ENCODE measurements at places on chromosomes 7 and 10.

- no peak for DNase-seq
These were observed 35.6 kb downstream of the FAM171A1 start for GRCh38 chr10:15335508-15335907.

- DNase-seq = peak; percentile 16
These were observed 51.2 kb upstream of the ANAPC16 start for GRCh38 chr10:72164617-72165016.

- no peak for DNase-seq
These were observed 269.0 kb downstream of the DIP2C start for GRCh38 chr10:420154-421121.

DNA sequence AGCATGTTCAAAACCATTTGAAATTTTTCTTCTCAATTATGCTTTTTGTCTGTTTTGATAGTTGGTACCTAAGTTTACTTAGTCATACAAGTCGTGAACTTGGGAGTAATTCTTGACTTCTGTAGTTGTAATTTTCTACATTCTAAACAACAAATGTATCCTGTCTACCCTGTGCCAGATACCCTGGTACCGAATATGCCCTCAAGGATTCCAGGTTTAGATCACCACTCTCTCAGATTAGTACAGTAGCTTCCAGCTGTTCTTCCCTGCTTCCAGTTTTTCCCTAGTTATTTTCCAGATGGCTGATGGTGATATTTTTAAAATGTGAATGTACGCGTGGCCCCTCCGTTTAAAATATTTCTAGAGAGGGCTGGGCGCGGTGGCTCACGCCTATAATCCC, 6.5 kb downstream of the STAM start:
- DNase-seq = no peak

- DNase-seq = no peak
These were observed 47.1 kb downstream of the DNAJB6 start for GRCh38 chr7:157383868-157384267.

DNA sequence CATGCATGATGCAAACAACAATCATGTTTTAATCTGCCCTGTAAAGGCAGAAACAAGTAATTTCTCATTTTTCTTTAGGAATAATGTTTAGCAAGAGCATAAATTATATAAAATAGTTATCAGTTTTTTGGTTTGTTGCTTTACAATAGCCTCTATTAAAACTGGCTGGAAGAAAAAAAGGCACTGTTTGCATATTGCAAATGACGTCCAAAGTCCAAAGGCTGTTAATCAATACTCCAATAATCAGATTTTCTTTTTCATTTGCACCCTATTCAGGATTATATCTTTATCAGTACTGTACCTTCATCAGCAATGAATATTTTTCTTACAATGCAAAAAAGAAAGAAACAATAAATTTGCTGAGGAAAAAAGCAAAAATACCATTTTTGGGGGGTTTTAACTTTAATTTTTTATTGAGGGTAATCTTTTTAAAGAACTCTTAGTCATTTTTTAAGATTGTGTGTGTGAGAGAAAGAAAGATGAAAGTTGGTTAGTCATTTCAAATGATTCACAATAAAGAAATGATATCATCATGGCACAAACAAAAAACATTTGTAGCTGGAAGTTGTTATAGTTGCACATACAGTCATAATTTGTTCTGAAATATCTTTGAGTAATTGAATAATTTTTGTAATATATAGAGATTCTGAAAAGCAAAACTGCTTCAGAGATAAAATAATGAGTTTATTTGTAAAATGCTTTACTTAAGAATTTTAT, 44.4 kb upstream of the AKR1C2 start:
- DNase-seq = no peak

GRCh38 chr10:38003588-38003987, 6.9 kb upstream of the ZNF33A start:
- no peak for DNase-seq

DNA sequence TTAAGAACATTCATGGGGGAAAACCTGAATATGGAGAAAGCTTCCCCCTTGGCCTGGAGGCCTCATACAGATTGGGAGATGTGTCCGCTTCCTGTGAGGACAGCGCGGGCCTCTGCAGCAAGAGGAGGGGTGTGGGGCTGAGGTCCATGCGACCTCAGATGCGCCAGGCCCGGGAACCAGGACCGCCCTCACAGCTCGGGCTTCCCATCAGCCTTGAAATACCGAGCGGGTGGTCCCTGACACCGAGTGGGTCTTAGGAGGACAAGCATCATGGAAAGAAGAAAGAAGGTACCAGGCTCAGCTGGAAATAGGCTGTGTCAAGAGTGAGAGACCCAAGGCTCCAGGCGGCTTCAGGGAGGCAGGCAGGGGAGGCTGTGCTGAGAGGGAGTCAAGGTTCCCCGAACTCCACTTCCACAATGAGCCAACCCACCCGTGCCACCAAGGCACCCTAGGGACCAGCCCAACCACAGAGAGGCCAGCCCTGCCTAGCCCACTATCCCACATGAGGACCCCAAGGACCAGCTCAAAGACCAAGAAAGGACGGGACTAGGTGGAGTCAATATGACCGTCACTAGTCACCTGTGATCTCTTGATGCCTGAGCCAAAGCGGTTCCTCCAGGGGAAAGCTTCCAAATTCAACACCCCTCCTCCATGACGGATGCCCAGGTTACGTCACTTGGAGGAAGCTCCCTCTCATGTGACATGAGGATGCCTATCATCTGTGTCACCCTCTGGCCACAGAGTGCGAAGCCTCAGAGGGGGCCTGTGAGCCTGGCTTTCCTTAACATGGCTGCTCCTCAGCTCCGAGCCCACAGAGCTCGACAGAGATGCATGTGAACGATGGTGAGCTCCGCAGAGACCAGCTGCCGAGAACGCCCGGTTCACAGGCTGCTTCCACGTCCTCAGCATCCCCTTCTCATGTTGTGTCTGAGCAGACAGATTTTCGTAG, 103.7 kb downstream of the TCERG1L start:
- DNase-seq = no peak

DNA sequence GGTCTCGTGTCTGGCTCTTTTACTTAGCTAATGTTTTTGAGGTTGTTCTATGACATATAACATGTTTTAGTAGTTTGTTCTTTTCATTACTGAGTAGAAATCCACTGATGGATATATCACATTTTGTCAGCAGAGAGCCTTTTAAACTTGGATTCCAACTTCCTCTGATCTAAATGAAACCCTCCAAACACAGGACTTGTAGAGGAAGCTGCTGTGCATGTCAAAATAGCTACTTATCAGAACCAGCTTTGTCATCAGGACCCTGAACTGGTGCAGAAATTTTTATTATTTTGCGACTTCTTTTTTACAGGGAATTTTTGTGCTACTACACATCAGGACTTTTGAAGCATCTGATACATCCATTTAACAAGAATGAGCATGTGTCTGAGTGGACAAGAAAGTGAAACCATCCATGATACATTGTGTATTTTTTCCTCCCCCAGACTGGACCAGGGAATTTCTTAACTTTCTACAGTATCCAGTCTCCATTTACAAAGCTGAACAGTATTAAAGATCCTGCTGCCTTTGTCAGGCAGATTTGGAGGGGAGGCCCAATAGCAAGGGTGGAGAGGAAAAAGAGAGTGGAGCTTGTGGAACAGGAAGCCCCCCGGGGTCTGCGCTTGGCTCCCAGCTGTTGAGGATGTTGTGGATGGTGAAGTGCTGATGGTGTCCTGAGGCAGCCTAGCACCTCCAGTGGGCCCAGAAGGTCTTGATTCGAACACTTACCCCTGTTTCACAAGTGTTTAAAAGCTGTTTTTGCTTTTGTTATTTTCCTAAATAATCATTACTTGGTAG, 29.3 kb upstream of the MTPAP start:
- no peak for DNase-seq

DNA sequence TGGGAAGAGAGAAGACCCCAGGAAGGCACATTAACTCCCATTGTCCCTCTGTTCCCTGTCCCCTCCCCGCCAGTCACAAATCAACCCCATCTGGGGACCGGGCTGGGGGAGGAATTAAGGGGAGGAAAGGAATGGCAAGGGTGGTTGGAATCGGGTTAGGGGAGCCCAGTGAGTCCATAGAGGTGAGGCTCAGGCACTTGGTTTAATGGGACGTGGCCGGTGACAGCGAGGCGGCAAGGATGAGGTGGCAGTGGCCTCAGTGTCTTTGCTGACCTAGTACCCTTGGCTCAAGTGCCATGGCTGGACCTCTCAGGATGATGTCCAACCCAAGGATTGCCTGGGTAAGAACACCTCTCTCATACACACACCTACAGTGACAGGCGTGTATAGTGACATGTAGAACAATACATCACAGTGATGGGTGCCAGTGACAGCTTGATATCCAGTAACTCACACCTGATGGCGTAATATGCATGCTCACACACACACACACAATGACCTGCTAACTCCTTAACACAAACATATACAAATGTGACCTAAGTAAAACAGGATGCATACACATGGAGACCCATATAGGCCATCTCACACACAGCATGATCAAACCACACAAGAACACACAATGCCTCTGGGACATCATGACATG, 12.3 kb downstream of the KCNIP2 start:
- DNase-seq = no peak

- DNase-seq = no peak
These were observed 1.5 kb downstream of the UBTD1 start for GRCh38 chr10:97500297-97500575.

DNA sequence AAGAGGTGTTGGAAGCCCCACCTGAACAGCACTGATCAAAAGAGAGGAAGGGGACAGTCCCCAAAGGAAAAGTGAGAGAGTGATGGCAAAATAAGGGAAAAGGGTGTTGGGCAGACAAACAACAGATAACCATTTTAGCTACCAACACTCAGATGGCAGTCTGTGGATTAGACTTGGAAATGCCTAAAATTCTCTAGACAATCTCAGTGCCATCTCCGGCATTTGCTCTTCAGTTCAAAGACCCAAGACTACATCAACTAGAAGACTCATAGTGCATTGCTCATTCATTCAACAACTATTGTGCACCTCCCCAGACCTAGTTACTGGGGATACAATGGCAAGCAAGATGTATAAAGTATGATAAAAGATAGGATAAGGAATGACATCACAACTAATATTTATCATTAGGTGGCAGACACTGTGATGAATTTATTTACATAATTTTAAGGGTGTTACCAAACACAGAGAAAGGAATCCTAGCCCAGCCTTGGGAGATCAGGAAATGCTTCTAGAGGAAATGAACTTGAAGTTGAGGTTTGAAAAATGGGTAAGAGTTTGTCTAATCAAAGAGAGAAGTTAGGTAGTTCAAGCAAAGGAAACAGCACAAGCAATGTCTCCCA, 109.3 kb upstream of the ARID5B start:
- DNase-seq = no peak

- no peak for DNase-seq
These were observed 2.9 kb upstream of the CD36 start for GRCh38 chr7:80635533-80635932.

- no peak for DNase-seq
These were observed 86.0 kb upstream of the RET start for GRCh38 chr10:42990721-42991441.

DNA sequence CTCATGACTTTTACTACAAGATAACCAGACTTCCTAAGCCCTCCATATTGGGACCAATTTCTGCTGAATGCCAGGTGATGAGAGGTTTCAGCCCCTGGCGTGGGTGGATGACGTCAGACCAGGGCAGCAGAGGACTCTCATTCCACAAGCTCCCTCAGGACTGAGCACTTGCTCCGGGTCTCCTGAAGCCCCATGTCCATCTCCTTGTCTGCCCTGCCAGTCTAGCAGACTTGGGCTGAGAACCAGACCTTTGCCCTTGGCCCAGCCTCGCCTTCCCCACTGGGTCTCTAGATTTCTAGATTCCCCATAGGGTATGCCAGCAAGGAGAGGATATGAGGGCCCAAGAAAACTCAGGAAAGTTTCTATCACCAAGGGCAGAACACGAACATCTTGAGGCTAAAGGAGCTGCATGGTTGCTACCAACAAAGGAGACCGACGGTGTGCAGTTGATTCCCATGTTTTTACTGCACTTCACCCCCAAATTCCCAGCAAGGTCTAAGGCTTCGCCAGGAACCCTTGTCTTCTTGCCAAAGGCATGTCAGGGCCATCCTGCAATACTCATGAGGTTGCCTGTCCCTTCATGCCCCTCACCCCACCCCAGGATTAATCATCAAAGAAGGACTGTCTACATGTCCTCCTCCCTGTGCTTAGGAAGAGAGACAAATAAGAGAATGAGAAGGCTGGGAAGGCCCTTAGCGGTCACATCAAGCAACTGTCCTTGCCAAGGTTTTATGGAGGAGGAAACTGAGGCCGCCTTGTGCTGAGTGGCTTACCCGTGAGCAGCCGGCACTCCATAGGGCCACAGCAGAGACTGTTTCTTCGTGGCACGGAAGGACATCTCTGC, 96.5 kb upstream of the MACROH2A2 start:
- DNase-seq = no peak

- DNase-seq = no peak
These were observed 17.7 kb upstream of the TTYH3 start for GRCh38 chr7:2613931-2614600.

DNA sequence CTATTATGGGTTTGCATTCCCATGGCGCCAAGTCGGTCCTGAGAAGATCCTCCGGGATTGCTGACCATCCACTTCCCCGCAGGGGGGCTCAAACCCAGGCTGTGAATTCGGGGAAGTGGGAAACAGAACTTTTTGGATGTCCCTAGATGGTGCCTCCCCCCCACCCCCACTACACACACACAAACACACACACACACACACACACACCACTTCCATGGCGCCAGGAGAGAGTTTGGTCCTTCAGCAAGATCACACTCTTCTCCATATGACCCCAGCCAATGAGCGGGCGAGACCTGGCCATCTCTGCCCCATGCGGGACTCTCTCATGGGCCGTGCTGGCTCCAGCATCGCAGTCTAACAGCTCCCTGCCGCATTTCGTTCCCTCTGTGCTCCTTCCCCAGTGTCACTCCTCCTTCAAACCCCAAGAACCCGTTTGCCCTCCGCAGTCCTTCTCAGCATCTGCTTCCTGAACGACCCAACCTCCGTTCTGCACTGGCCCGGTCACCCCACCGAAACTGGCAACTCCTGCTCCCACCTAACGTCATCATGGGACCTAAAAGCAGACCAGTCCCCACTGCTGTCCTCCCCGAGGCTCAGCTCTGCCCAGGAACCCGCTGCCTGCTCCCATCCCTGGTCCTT, 32.1 kb upstream of the TNRC18 start:
- DNase-seq = no peak

DNA sequence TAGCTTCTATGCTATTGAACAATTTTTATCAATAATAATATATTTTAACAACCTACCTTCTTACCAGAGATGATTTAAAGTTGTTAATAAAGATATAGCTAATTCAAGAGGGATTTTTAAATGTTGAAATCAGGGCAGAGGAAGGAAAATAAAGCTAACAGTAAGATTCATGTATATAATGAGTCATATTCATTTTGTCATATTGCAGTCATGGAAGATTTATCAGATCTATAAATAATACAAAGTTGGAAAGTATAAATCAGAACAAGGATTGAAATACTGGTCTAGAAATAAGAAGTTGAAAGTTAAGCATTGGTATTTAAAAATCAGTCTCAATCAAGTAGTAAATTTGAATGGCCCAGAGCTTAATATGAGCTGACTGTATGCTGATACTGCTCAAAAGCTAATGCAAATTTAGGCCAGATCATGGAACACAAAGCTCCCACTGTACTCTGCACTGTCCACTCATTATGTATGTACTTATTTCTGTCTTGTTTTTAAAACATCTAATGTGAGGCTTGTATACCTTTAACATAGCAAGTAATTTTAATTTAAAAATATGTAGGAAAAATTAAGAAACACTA, 196.9 kb downstream of the ZEB1 start:
- DNase-seq = no peak

- DNase-seq = peak; percentile 52
These were observed 47.1 kb downstream of the MAGI2 start for GRCh38 chr7:79406371-79406770.

GRCh38 chr10:24822590-24822989, 98.9 kb upstream of the ARHGAP21 start:
- no peak for DNase-seq
